NCI-H1092 treated with DMSO at 0.1 percent for 48 hours (cell line): ENCODE measurements at places on chromosomes 13 and 19.

GRCh38 chr13:76293346-76293745 is 592.9 kb downstream of the KCTD12 start:
- DNase-seq, result no peak

DNA sequence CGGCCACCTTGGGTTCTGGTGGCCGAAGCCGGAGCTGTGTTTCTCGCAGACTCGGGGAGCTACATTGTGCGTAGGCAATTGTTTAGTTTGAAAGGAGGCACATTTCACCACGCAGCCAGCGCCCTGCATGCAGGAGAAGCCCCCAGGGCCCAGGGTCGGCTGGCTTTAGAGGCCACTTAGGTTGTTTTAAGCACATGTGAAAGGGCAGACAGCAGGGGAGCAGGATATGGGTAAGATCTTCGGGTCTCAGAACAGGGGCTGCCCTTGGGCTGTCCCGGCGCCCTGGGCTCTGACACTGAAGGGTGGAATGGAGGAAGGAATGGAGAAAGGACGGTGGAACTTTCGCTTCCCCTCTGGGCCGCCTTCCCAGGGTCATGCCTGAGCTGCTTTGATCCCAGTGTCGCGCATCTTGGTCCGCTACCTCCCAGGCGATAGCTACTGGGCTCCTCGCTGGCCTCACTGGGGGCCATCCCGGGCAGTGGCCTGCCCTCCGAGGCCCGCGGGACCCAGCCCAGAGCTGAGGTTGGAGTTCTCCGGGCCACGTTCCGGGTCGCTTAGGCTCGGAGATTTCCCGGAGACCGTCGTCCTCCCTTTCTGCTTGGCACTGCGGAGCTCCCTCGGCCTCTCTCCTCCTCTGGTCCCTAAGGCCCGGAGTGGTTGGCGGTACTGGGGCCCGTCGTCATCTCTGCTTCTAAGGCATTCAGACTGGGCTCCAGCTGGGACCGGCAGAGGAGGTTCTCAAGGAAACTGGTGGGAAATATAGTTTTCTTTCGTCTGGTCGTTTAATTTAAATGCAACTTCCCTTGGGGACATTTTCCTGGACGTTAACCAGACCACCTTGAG is 4.3 kb upstream of the POU4F1 start:
- DNase-seq, result no peak

- DNase-seq, result no peak
These were observed 25.0 kb downstream of the ELL start for GRCh38 chr19:18496980-18497256.

DNA sequence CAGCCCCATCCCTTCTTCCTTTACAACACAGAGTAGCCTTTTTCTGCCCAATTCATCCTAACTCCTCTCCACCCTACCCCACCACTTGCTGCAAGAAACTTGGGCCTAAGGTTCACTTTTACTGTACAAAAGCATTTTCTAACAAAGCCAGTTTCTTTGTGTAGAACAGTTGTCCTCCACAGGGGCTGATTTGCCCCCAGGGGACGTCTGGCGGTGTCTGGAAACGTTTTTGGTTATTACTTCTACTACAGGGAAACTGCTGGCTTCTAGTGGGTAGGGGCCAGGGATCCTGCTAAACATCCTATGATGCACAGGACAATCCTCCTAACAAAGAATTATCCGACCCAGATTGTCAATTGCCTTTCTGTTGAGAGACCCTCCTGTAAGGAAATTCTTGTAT is 7.3 kb upstream of the LMO7 start:
- no peak for DNase-seq

DNA sequence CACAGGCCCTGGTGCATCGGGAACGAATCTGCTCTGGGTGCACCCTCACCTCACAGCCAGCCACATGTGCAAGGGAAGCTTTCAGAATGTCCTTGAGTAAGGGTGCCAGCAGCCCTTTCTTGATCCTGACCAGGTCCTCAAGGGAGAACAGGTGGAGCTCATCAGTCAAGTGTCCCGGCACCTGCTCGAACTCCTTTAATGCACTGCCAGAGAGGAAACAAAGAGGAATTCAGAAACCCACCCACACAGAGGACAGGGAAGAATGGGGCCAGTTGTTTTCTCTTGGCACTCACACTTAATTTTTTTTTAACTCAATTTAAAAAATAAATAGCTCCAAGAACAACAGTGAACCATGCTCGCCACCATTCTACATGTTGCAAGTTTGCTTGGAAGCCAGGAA is 41.7 kb downstream of the RUBCNL start:
- DNase-seq, result no peak

DNA sequence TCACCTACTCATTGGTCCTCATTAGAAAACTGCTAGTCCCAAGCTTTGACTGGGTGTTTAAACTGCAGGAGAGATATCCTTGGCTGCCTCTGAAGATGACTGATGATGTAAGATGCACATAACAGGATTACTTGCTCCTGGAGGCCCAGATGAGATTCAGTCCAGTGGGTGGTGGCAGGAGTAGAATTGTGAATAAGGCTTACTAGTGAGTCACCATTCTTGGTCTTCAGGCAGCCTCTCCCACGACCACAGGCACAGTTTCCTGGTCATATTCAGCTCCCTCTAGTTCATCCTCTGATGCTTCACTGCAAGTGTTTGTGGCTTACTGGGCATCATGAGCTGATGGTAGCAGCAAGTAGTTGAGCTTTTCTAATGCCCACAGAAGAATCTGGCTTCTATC is 12.1 kb downstream of the SERTM1 start:
- DNase-seq, result no peak

DNA sequence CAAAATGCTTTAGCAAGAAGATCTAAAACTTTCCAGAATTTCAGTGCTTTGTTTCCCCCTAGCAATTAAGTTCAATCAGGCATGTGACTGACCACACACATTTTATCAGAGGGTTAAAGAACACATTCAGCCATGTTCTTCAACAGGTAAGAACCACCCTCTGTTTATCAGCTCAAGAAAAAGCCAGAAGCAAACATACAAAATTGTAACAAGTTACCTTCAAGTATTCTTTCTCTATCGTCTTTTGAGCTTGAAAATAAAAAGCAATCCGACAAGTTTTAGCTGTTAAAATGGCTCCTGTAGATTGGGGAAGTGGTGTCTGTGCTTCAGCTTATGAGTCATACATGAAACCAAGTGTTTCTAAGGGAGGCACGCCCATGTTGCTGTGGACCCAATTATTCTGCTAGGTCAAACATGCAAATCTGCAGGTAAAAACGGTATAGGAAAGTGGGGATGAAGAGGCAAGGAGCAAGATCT is at the start of gene ELF1:
Gene ELF1 (minus strand): TSS at position 306 of the 477 bp plus-strand sequence. CDS start 37,262 bp downstream, outside the sequence.
- no peak for DNase-seq

- no peak for DNase-seq
These were observed 13.2 kb downstream of the ING1 start for GRCh38 chr13:110726726-110727125.

DNA sequence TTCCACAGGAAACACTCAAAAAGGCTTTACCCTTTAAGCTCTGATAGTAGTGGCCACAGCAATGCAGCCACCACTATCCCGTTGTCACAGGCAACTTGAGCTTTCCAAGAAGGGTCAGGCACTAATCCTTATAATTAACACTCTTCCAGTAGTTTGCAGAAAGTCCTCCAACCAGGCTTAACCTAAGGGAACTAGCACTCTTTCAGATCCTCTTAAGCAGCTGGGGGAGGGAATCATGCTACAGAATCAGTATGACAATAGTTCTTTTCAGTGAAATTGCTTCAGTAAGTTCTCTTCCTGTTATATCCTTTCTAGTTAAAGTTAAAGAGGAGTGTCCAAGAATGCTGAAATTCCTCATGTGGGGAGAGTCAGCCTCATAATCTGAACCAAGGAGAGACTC is 82.2 kb downstream of the TNFSF11 start:
- DNase-seq, result no peak

DNA sequence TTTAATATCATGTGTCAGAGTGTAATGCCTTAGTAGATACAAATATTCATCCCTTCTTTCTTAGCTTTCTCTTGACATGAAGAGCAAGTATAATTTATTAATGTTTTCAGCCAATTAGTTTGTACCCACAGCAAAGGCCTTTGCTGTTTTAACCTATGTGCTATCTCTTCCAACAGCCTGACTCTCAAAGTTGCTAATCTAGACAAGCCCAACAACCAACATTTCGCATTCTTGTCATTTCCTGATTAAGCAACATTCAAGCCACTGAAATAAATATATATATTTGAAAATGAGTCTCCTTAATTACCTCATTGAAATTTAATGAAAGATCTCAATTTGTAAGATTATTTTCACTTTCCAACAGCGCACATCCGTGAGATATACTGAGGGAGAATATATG is 18.5 kb downstream of the EPSTI1 start:
- DNase-seq, result no peak

DNA sequence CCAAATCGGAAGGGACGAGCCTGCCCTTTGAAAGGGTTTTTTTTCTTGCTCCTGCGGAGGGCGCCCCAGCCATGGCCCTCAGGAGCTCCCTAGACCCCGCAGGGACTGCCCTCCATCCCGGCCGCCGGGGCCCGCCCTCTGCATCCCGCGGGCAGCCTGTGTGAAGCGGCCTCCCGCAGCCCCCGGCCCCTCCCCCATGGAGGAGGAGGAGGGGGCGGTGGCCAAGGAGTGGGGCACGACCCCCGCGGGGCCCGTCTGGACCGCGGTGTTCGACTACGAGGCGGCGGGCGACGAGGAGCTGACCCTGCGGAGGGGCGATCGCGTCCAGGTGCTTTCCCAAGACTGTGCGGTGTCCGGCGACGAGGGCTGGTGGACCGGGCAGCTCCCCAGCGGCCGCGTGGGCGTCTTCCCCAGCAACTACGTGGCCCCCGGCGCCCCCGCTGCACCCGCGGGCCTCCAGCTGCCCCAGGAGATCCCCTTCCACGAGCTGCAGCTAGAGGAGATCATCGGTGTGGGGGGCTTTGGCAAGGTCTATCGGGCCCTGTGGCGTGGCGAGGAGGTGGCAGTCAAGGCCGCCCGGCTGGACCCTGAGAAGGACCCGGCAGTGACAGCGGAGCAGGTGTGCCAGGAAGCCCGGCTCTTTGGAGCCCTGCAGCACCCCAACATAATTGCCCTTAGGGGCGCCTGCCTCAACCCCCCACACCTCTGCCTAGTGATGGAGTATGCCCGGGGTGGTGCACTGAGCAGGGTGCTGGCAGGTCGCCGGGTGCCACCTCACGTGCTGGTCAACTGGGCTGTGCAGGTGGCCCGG is 815 bp downstream of the MAP3K10 start:
- DNase-seq, result no peak

DNA sequence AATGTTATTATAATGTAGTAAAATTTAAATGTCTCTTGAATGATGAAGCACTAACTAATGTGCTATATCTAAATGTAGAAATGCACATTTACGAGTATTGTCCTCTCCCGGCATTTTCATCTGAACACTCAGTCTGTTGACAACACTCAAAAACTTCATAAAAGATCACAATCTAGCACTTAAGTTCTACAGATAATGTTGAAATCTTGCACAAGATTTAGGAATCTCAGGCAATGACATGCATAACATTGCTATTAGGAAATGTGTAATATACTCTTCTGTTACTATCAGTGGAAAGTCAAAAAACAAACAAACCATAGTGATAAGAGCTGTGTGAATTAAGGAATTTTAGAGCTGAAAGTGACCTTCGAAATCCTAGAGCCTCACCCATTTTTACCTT is 37.5 kb upstream of the XPO4 start:
- DNase-seq, result no peak

DNA sequence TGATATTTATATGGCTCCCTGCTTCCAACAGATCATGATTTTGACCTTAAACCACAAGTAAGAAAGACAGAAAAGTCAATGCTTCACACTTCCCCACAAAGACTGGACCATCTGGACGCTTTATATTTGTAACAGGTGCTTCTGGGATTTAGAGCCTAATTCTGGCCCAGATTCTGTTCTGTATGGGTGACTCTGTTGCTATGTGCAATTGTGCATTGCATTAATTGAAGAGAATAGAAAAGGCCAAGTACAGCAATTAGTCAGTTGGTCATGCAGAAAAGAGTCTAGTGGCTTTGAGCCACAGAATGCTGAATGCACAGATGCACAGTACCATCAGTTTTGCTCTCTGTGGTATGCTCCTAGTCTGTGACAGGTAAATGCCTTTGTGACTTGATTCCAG is 657.4 kb upstream of the ATXN8OS start:
- DNase-seq, result peak; percentile 14

GRCh38 chr13:83086948-83087347 is 795.3 kb downstream of the SLITRK1 start:
- DNase-seq, result no peak

- DNase-seq, result no peak
These were observed 16.7 kb downstream of the PIP5K1C start for GRCh38 chr19:3683405-3684053.
